Epithelial cell of proximal tubule (primary cell): ENCODE measurements at places on chromosomes 7 and 10. TPM values are rescaled to one million over a fixed set of nuclear protein-coding genes. Genes with fewer than 3 reads are reported as not detected.

Gene C7orf57
- total RNA-seq = 0.22 TPM in 1 of 2 replicates, not detected in the other

Gene RNF32
- 0.35 and 0.36 TPM in 2 replicates for total RNA-seq

Gene LEP
- not detected in 2 replicates for total RNA-seq

Gene ACHE
- total RNA-seq = 0.51 and 3.3 TPM in 2 replicates

Gene ITGB8
- total RNA-seq = 58.6 and 121 TPM in 2 replicates

Gene CRPPA
- total RNA-seq = 0.52 and 1.8 TPM in 2 replicates

Gene IL2RA
- not detected in 2 replicates for total RNA-seq

Gene TUBAL3
- total RNA-seq = not detected in 2 replicates

Gene CALHM3
- total RNA-seq = not detected in 2 replicates

Gene CHAT
- total RNA-seq = not detected in 2 replicates

Gene CLCN1
- not detected in 2 replicates for total RNA-seq

Gene PRKG1
- total RNA-seq = 0.14 and 0.17 TPM in 2 replicates

Gene GPR15LG
- 1.0 TPM in 1 of 2 replicates, not detected in the other for total RNA-seq

Gene ABCB4
- total RNA-seq = 0.58 and 12.6 TPM in 2 replicates

Gene AKR1E2
- 2.0 and 2.2 TPM in 2 replicates for total RNA-seq

Gene OR13A1
- total RNA-seq = not detected in 2 replicates

Gene MKI67
- total RNA-seq = 40.6 and 44.9 TPM in 2 replicates

Gene HMX2
- not detected in 2 replicates for total RNA-seq

Gene UNCX
- total RNA-seq = 0.65 and 1.7 TPM in 2 replicates

Gene HGF
- not detected in 2 replicates for total RNA-seq

Gene NME8
- total RNA-seq = not detected in 2 replicates

Gene RAB19
- total RNA-seq = 2.7 and 3.6 TPM in 2 replicates

Gene OR2A42
- not detected in 2 replicates for total RNA-seq

Gene SFTPA1
- total RNA-seq = not detected in 2 replicates

Gene KCNH2
- 1.9 TPM in 2 replicates for total RNA-seq

Gene ITPRIP
- total RNA-seq = 13.8 and 16.8 TPM in 2 replicates

Gene KCND2
- 0.07 and 0.12 TPM in 2 replicates for total RNA-seq

Gene PSMA2
- total RNA-seq = 135 and 162 TPM in 2 replicates

Gene MLXIPL
- total RNA-seq = not detected in 2 replicates

Gene JAKMIP3
- total RNA-seq = under 0.01 TPM in 1 of 2 replicates, not detected in the other

Gene SRGN
- total RNA-seq = 8.5 and 121 TPM in 2 replicates

Gene SPDYE5
- total RNA-seq = not detected in 2 replicates

Gene SFXN3
- total RNA-seq = 47.6 and 49.5 TPM in 2 replicates

Gene SLC18A3
- not detected in 2 replicates for total RNA-seq

Gene NUTM2B
- total RNA-seq = 0.40 TPM in 1 of 2 replicates, not detected in the other

Gene AFAP1L2
- total RNA-seq = 9.6 and 14.2 TPM in 2 replicates

Gene HYAL4
- not detected in 2 replicates for total RNA-seq

Gene OPN1SW
- not detected in 2 replicates for total RNA-seq

Gene RADIL
- 1.2 and 2.4 TPM in 2 replicates for total RNA-seq

Gene OR2A7
- total RNA-seq = 2.0 and 8.0 TPM in 2 replicates

Gene GRM8
- total RNA-seq = not detected in 2 replicates

Gene MEST
- total RNA-seq = 42.0 and 66.4 TPM in 2 replicates

Gene HOXA10
- total RNA-seq = 36.7 and 51.7 TPM in 2 replicates

Gene ABCF2
- total RNA-seq = 37.8 and 80.5 TPM in 2 replicates

Gene TCAF2
- total RNA-seq = 0.07 and 2.3 TPM in 2 replicates

Gene SLC26A5
- not detected in 2 replicates for total RNA-seq

Gene CLRN3
- not detected in 2 replicates for total RNA-seq

Gene SCIN
- total RNA-seq = 5.1 and 6.3 TPM in 2 replicates

Gene VPS37D
- total RNA-seq = 4.1 and 12.2 TPM in 2 replicates

Gene CPA4
- total RNA-seq = 19.2 and 19.6 TPM in 2 replicates

Gene KIF20B
- 23.6 and 26.1 TPM in 2 replicates for total RNA-seq

Gene HTR7
- total RNA-seq = 0.06 and 1.2 TPM in 2 replicates

Gene CRHR2
- not detected in 2 replicates for total RNA-seq

Gene UCN3
- not detected in 2 replicates for total RNA-seq

Gene TSPAN12
- 6.7 and 11.7 TPM in 2 replicates for total RNA-seq

Gene MINDY4
- 3.8 and 5.2 TPM in 2 replicates for total RNA-seq

Gene SHOC2
- 14.1 and 21.8 TPM in 2 replicates for total RNA-seq

Gene ETV1
- 5.1 and 5.8 TPM in 2 replicates for total RNA-seq

Gene FXYD4
- total RNA-seq = not detected in 2 replicates

Gene AGR3
- total RNA-seq = not detected in 2 replicates
